ENCODE measurements at places on chromosomes 5 and 9.

DNA sequence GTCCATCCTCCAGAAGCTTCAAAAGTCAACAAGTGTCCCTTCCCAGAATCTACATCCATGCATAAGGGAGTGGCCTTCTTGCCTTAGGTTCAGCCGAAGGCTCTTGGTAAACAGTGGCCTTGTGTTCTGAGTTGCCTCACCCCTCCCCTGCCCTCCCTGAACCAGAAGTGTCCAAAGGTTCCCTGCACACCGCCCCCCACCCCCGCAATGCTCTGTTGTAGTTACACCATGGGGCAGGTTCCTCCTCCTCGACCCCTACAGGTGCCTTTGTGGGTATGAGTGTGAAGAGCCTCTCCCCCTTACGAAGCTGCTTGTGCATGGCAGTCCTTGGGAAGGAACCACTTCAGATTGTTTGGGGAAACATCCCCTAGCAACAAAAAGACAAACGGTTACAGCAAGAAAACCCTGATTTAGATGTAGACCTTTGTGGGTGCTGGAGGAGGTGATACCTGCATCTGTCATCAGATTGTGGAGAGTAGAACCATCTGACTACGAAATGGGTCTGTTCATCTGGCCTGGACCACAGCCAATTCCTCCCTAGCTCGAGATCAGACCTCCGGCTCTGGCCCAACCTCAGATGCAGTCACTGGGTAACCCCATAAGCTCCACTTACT lies 7.1 kb downstream of the SPACA9 start:
- no peak for DNase-seq

GRCh38 chr5:14521748-14522147 lies 59.8 kb upstream of the OTULINL start:
- DNase-seq, result no peak

GRCh38 chr9:134607971-134608370 lies 33.6 kb upstream of the COL5A1 start:
- no peak for DNase-seq

- DNase-seq, result no peak
These were observed 30.2 kb downstream of the SH3PXD2B start for GRCh38 chr5:172424111-172424490.

DNA sequence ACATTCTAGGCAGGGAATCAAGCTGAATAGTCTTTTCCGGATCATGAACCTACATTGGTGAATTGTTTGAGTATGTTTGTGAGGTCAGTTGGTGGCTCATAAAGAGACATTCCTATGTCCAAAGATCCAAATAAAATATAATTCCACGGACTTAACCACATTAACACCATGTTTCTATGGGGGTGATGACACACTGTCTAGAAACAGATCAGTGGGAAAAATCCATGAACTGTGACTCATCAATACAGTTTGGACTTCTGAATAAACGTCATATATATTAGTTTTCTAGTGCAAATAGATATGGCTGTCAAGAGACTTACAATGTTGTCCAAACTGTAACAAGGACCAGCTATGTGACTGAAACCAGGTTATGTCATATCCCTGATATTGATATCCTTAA lies 509.9 kb upstream of the TYRP1 start:
- no peak for DNase-seq

GRCh38 chr5:2203774-2204173 lies 321.0 kb upstream of the IRX4 start:
- no peak for DNase-seq

DNA sequence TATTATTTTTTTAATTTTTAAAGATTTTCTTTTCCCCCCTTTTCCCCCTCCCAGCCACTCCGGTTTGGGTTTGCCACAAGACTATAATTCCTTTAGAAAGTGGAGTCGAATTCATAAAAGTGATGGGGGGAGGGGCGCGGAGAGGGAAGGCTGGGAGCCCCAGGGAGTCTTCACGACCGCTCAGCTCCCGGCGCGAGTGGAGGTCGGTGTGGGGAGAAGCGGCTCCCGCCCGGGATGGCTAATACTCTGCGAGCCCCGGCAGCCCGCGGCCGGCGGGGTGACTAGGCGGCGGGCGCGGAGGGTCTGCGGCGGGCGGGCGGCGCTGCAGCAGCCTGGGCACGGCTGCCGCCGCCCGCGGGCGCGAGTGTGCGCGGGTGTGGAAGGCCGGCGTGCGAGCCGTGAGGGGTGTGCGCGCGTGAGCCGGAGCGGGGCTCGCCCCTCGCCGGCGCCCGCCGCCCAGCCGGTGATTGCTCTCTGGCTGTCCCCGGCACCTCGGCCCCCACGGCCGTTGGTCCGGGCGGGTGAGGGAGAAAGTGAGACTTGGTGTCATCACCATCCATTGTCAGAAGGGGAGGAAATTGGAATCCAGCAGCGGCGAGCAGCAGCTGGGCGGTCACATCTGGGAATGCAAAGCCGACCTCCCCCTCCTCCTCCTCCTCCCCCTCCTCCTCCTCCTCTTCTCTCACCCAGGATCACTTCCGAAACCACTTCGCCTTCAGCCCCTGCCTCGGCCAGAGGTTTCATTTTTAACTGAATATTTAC lies at the start of gene PARP8:
PARP8 (plus strand) TSS at position 377 of the 762 bp plus-strand sequence. CDS start 459 bp downstream, outside the sequence.
- peak; percentile 50 for DNase-seq

GRCh38 chr9:95138474-95138873 lies 179.0 kb downstream of the FANCC start:
- peak; percentile 23 for DNase-seq

DNA sequence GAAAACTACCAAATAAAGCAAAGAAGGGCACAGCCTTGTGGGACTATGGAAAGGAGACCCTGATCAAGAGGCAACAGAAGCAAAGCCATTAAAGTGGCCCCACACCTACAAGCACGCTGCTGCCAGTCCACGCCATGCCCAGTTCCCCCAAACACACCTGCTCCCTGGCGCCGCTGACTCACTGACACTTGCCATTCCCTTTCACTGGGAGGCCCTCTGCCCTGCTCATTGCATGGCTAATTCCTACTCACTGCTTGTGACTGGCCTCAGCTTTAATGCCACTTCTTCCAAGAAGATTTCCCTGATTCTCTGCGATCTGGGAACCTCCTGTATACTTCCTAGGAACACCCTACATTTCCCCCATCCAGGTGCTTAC lies 71.2 kb upstream of the TAF1L start:
- DNase-seq, result no peak

DNA sequence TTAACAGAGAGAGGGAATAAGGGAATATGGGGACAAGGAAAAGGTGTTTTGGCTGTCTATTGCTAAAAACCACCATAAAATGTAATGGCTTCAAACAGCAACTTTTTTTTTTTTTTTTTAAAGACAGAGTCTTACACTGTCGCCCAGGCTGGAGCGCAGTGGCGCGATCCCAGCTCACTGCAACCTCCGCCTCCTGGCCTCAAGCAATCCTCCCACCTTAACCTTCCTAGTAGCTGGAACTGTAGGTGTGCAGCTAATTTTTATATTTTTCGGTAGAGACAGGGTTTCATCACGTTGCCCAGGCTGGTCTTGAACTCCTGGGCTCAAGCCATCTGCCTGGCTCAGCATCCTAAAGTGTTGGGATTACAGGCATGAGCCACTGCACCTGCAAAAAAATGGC lies 4.3 kb upstream of the SPATA24 start:
- no peak for DNase-seq

- no peak for DNase-seq
These were observed 4.1 kb upstream of the CCL21 start for GRCh38 chr9:34714007-34714406.

GRCh38 chr9:78407636-78408312 lies 110.8 kb downstream of the PSAT1 start:
- no peak for DNase-seq

DNA sequence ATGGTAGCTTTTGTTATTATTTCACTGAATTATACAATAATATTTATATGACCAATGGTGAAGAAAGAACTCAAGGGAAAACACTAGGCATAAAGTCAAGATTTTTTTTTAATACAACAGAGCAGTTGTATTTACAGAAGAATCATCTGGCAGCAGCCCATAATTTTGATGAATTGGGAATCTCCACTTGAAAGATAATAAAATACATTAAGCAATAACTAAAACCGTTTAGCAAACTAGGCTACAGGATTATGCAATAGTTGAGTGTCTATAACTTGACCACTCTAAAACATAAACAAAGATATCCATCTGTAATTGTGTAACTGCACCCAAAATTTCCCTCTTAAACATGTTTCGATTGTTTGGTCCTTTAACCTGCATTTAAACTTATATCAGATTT lies 80.8 kb downstream of the SNCAIP start:
- no peak for DNase-seq

DNA sequence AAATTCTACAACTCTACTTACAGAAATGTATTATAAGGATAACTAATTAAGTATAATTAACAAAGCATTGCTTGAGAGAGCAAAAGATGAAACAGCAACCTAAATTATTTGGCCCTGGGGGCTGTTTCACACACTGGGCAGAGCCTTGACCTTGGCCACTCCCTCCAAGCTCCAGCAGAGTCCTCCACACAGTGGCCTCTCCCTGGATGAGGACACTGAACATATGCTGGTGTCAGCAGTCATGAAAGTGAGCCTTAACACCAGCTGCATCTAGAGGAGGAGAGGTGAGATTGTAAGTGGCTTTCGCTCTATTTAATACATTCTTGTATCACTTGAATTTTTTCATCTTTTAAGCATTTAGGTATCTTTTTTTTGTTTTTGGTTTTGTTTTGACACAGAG lies 23.3 kb upstream of the ZDHHC12 start:
- DNase-seq, result no peak

- DNase-seq, result no peak
These were observed 50.6 kb downstream of the SIL1 start for GRCh38 chr5:139147483-139148087.

GRCh38 chr9:2758162-2758897 lies 41.0 kb downstream of the KCNV2 start:
- no peak for DNase-seq

GRCh38 chr5:127820910-127821553 lies 117.8 kb downstream of the CCDC192 start:
- DNase-seq, result peak; percentile 83

- no peak for DNase-seq
These were observed 68.8 kb downstream of the ITGA1 start for GRCh38 chr5:52856564-52856963.

DNA sequence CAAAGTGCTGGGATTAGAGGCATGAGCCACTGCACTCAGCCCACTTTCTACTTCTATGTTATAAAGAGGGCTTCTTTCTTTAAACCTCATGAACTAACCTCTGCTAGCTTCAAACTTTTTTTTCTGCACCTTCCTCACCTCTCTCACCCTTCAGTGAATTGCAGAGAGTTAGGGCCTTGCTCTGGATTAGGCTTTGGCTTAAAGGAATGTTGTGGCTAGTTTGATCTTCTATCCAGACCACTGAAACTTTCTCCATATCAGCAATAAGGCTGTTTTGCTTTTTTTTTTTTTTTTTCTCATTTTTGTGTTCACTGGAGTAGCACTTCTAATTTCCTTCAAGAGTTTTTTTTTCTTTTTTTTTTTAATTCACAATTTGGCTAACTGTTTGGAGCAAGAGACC lies 216.4 kb upstream of the MAP3K1 start:
- DNase-seq, result no peak

DNA sequence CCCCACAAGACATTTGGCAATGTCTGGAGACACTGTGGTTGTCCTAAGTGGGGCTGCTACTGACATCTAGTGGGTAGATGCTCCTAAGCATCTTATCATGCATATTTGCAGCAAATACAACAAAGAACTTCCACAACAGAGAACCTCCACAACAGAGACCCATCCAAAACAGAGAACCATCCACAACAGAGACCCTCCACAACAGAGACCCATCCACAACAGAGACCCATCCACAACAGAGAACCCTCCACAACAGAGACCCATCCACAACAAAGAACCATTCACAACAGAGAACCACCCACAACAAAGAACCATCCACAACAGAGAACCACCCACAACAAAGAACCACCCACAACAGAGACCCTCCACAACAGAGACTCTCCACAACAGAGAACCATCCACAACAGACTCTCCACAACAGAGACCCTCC lies 32.8 kb downstream of the ARPC5L start:
- DNase-seq, result peak; percentile 17

DNA sequence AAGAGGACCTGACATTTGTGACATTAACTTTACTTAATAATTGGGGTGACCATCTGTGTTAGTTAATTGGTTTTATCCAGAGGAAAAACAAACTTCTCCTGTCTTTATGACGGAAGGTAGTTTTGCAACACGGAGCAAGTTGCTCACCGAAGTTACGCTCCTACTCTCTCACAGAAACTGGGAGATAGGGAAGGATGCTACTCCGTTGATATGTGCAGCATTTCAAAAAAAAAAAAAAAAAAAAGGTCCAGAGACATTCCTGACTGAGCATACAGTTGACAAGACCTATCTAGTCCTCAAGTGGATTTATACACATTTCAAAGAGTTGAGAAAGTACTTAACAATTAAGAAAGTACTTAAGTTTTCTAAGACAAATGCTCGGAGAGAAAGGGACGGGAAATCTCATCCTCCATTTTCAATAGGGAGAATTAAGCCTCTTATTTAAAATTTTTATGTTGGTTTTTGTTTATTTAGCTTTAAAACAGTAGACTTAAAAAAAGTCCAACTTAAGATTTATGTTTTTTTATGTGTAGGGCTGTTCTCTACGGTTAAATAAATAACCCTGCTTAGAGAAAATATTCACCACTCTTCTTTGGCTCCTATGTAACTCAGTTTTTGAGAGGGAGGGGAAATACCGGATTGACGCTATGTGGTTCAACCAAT lies 455 bp upstream of the FER start:
- no peak for DNase-seq

- no peak for DNase-seq
These were observed 138.6 kb downstream of the ERCC6L2 start for GRCh38 chr9:96014078-96014477.

Measured in Caki2 (cell line).